ENCODE measurements at places on chromosomes 1 and 21.

- DNase-seq, result no peak
Observed at GRCh38 chr1:56169856-56170255, 409.5 kb downstream of the PLPP3 start.

GRCh38 chr1:34842073-34842472 is 17.5 kb downstream of the SMIM12 start:
- no peak for DNase-seq

GRCh38 chr1:184362876-184363275 is 24.0 kb upstream of the C1orf21 start:
- no peak for DNase-seq

DNA sequence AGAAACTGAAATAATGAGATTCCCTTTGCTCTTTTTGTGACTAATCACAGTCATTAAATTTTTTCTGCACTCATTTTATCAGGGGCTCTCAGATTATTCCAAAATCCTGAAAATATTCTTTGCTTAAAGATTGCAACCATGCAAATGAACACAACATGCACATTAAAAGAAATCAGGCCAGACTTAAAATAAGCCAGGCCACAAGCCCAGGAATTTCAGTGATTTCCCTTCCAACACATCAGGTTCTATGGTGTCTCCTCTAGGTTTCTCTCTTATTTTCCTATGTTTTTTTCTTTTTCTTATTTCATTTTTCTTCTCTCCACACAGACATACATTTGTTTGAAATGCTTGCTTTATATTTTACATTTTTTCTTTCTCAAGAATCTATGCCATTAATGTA is 65.3 kb downstream of the NIBAN1 start:
- DNase-seq, result no peak

Measured in inflammatory macrophage treated with lipopolysaccharide for 4 hours (primary cell).